ENCODE measurements at places on chromosomes 3 and 15.

- DNase-seq = no peak
Observed at GRCh38 chr3:73143401-73143800, 81.9 kb downstream of the EBLN2 start.

GRCh38 chr3:66236281-66236680 lies 15.5 kb downstream of the SLC25A26 start:
- no peak for DNase-seq

DNA sequence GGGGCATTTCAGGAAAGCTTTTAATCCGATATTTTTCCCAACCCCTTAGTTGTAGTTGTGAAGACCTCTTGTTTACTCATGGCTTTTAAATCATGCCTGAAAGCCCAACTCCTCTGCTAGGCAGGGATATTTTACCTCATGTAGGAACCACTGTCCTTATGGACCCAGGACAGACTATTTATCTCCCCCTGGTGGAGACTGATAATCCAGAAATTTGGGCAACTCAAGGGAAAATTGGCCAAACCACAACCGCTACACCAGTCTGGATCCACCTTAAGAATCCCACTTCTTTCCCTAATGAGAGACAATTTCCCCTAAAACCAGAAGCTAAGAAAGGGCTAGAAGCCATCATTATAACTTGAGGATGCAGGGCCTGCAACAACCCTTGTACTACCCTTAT lies 248.1 kb upstream of the STAC start:
- no peak for DNase-seq

GRCh38 chr3:194727435-194728128 lies 41.9 kb downstream of the FAM43A start:
- DNase-seq = no peak

- no peak for DNase-seq
Observed at GRCh38 chr15:73021139-73021621, 31.1 kb upstream of the NEO1 start.

DNA sequence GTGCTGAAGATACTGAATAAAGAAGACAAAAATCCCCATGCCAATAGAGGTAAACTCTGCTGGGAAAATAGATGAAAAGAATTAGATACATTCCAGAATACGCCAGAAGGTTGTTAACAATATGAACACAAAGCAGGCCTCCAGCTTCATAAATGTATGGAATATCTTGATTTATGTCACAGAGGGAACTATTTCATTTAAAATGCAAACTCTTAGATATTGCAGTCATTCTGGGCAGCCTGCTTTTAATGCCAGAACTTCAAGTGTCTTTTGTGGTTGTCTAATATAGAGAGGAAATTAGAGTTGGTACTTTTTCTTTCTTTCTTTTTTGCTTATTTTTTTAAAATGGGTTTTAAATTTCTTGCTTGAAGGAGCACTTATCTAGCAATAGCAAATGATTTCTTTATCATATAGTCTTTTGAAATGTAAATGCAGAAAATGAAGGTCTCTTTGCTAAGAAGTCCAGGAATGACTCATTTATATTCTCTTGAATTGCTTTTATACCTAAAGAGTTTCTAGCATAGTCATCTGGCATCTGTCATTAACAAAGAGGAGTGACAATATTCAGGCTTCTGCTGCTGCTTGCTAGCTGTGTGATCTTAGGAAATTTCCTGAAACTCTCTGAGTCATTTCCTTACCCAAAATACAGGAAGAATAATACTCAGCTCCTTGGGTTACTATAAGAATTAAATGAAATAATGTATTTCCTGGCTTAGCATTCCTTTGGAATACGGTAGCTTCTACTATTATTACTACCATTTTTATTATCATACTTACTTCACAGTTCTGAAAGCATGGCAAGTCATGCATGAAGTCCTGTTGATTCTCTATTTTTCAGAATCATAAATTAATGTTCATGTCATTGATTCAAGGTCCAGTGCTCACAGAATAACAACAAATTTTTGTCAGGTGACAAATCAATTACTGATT lies 527.6 kb downstream of the DIPK2A start:
- no peak for DNase-seq

DNA sequence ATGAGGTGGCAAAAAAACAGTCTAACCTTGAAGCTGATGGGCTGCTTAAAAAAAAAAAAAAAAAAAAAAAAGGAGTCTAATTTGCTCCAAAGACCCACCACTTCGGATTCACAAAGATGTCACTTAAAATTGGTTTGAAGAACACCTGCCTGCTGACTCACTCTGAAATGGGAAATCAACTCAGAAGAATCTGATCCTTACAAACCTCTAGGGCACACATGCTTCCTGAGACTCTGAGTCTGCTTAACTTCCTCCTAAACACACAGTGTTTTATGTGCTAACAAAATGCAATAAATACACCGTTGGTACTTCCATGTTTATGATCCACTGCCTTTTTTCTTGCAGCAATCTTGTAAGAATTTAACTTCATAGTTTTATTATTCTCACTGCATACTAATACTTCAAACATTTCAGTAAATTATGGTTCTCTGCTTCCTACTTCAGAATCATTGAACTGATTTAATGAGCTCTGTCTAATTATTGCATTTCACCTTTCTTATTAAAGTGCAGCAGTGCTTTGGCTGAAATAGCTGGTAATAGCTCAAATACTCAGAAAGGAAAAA lies 73.0 kb upstream of the FRMD4B start:
- no peak for DNase-seq

DNA sequence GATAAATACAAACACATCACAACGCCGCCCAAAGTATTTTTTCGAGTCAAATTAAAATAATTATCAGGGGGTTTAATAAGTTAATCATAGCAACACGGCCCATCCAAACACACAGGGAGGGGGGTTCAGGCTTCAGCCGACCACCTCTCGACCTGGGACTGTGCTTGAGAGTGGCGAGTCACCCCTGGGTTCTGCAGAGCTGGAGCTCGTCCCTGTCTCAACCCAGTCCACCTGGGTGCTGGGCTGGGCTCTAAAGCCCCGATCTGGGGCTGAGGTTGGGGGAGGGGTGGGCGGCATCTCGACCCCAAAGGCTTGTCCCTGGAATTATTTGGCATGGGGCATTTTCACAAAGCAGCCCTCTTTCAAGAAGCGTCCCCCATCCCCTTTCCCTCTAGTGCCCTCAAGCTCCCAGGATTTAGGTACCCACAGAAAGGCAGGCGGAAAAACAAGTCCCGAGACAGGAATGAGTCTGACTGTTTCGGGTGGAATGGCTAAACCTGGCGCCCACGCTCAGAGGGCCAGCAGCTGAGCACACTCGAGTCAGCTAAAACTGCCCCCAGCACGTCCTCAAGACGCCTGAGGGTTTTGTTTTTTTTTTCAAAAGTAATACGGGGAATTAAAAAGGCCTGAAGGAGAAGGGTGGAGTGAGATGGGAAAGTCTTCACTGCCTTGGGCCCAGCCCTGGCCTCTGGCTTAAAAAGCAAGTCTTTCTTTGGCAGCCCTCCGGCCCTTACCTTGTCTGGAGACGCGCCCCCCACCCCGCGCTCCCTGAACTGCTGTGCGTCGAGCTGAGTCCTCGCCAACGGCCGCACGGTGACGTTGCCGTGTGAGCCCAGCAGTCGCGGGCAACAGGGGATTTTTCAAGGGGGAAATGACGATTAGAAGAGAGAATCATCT lies 32.5 kb downstream of the NR2F2 start:
- DNase-seq = no peak

DNA sequence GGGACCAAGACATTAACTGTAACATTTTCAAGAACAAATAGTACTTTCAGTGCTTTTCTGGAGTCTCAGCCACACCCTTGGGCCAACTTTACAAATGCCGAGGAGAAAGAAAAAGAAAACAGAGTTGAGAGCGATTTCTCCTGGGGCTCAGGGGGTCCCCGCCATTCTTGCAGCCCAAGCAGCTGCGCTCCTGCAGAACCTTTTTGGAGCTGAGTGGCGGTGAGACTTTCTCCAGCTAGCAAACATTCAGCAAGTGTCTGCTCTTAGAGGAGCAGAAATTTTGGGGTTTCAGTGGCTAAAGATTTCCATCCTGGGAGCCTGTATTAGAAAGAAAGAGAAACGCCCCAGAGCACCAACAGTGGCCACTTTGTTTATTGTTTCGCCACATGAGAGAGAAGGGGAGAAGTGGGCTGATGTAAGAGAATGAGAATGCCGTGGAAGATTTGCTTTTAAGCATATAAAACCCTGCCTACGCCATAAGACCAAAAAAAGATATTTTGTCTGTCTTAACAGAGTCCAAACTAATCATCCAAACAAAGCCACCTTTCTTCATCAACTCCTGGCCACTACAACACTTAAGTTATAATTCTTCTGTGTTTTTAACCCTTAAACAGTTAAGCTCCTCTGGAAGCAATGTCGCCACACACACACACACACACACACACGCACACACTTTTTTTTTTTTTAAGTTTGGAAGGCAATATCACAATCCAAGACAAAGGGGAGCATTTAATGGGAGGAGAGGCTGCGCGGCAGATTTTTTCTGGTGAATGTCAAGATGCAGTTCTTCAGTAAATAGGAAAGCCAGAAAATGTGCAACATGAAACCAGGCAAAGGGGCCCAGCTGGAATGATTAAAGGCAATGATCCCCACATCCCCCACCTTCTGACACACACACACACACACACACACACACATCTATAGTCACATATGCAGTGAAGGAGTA lies 19.2 kb downstream of the EID1 start:
- no peak for DNase-seq

All from esophagus muscularis mucosa (tissue), 4 donors.